ENCODE measurements at places on chromosomes 5 and 9. TPM values are rescaled to one million over a fixed set of nuclear protein-coding genes. Genes with fewer than 3 reads are reported as not detected.

The MAP3K1 gene
- 77.7 TPM for total RNA-seq

The PCDHA9 gene
- 0.16 TPM for total RNA-seq

The CBY3 gene
- not detected for total RNA-seq

The KLHL3 gene
- 11.7 TPM for total RNA-seq

The CDH9 gene
- not detected for total RNA-seq

The ROPN1L gene
- total RNA-seq = 2.9 TPM

The PALM2AKAP2 gene
- total RNA-seq = 6.4 TPM

The SLC6A7 gene
- total RNA-seq = 0.16 TPM

The MLANA gene
- not detected for total RNA-seq

The SLC26A2 gene
- 10.6 TPM for total RNA-seq

The GPRIN1 gene
- total RNA-seq = 1.2 TPM

The PGM5 gene
- 30.8 TPM for total RNA-seq

The PCDHB12 gene
- 5.0 TPM for total RNA-seq

The LHX6 gene
- 4.8 TPM for total RNA-seq

The ADRB2 gene
- 26.4 TPM for total RNA-seq

The SPATA31D4 gene
- total RNA-seq = not detected

The TICAM2 gene
- total RNA-seq = 1.6 TPM

The GLRA1 gene
- not detected for total RNA-seq

The FREM1 gene
- total RNA-seq = 4.1 TPM

The ADAMTS2 gene
- total RNA-seq = 51.8 TPM

The PCDHGA5 gene
- 5.4 TPM for total RNA-seq

The NOL6 gene
- 22.3 TPM for total RNA-seq

The NMUR2 gene
- 0.33 TPM for total RNA-seq

The ZDHHC11 gene
- total RNA-seq = 9.5 TPM

The PCDHB13 gene
- 3.7 TPM for total RNA-seq

The TMEM252 gene
- total RNA-seq = not detected

The IFNA13 gene
- not detected for total RNA-seq

The CDH18 gene
- total RNA-seq = not detected

The SMAD5 gene
- 45.6 TPM for total RNA-seq

The GPX3 gene
- 2,830 TPM for total RNA-seq

The OR1L1 gene
- total RNA-seq = not detected

The TCERG1 gene
- 48.0 TPM for total RNA-seq

The FOXD4L5 gene
- 0.29 TPM for total RNA-seq

The TMEM171 gene
- 0.64 TPM for total RNA-seq

The SPINK7 gene
- not detected for total RNA-seq

The PNPLA7 gene
- 17.7 TPM for total RNA-seq

The WWC1 gene
- total RNA-seq = 59.6 TPM

The HABP4 gene
- total RNA-seq = 26.6 TPM

The OTP gene
- total RNA-seq = not detected

The INSL6 gene
- total RNA-seq = not detected

The DEPDC1B gene
- 1.1 TPM for total RNA-seq

The SAPCD2 gene
- 2.8 TPM for total RNA-seq

The ZNF300 gene
- total RNA-seq = 8.8 TPM

The ADCY2 gene
- 30.1 TPM for total RNA-seq

The FOXI1 gene
- total RNA-seq = not detected

The PTGS1 gene
- 2.6 TPM for total RNA-seq

The ACTBL2 gene
- total RNA-seq = 1.2 TPM

The RANBP17 gene
- 13.4 TPM for total RNA-seq

The SPZ1 gene
- total RNA-seq = not detected

The ANKRD34B gene
- not detected for total RNA-seq

The SMIM32 gene
- not detected for total RNA-seq

The ZDHHC21 gene
- total RNA-seq = 11.2 TPM

The SSBP2 gene
- 76.6 TPM for total RNA-seq

The ORM2 gene
- 2.9 TPM for total RNA-seq

Measured in breast epithelium (tissue), 4 donors.